ENCODE measurements at places on chromosomes 2 and 18.

DNA sequence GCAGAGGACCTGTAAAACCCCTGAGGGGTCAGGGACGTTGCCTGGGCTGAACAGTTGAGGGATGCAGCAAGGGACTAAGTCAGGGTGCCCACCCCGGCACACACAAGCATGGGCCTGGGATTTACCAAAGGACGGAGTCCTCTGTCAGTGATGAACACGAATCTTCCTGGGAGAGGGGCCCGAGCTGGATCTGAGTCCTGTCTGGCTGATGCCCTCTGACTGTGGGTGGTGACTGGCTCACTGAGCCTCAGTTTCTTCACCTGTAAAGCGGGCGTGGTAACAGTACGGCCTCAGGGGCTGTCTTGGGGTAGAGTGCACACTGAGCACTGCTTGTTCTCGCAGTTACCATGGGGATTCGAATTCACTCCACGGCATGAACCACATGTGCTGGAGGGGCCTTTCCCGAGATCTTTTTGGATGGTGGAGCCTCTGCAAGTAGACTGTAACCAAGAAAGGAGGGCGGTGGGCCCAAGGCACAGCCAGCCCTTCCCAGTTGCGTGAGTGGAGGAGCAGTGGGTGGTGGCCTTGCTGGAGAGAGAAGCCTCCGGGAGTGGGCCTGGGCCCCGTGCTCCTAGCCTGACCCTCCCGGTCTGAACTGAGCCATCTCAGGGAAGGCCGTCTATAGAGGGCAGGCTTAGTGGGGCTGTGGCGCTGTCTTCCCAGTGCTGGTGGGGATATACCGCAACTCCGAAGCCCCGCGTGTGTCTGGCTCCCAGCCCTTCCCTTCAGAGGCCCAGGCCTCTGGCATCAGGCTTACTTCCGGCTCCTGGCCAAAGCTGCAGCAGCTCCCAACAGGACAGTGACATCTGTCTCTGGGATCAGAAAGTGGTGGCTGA, 130.8 kb upstream of the HS6ST1 start:
- no peak for DNase-seq

DNA sequence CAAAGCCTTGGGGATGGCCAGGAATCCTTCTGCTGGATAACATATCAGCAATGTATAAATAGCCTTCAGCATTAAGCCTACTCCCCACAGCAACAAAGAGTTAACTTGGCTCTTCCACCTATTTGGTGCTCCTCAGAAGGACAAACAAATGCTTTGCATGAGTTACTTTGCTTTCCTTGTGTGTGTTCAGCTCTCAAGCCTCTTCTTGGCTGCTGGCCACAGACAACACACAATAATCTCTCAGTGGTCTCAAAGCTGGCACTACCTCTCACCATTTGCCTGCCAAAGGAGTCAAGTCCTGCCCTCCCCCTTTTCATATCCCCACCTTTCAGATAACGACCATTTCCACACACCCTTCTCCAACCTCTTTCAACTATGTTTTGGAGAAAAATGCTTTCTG, 17.5 kb downstream of the FTCDNL1 start:
- DNase-seq = no peak

DNA sequence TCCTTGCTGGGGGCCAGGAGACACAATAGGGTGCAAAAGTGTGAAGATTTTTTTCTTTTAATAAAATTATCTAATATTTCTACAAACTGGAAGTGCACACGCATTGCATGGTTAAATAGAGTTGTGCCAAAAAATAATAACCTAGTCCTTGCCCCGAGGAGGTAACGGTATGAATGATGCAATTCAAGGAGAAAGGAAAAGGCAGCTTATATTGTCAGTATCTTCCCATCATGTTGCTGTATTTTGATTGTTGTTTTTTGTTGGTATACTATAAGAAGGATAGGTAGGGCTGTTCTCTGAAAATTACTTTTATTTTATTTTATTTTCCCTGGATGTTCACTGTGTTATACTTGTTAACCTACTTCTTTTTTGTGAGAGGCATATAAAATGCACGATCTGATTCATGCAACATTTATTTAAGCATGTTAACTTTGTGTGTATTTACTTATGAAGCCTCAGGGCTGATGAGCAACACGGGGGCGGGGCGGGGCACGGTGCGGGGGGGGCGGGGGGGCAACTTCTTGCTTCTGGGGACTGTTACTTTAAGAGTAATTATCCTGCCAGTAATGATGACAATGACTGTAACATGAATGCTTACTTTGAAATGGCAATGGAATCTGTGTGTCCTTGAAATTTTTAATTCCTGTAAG, 118.6 kb downstream of the AQP4 start:
- no peak for DNase-seq

DNA sequence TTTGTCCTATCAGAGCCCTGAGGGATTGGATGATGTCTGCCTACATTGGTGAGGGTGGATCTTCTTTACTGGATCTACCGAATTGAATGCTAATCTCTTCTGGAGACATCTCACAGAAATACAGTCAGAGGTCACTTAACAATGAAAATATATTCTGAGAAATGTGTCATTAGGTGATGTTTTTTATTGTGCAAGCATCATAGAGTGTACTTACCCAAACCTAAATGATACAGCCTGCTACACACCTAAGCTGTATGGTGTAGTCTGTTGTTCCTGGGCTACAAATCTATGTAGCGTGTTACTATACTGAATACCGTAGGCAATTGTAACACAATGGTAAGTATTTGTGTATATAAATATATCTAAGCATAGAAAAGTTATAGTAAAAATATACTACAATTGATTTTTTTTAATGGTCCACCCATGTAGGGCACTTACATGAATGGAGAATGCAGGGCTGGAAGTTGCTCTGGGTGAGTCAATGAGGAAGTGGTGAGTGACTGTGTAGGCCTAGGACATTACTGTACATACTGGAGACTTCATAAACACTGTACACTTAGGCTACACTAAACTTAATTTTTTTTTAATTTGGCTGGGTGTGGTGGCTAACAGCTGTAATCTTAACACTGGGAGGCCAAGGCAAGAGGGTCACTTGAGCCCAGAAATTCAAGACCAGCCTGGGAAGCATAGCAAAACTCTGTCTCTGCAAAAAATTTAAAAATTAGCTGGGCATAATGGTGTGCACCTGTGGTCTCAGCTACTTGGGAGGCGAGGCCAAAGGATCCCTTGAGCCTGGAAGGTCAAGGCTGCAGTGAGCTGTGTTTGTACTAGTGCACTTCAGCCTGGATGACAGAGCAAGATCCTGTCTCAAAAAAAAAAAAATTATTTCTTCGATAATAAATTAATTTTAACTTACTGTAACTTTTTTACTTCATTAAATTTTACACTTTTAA, 226.3 kb upstream of the UBE2E3 start:
- DNase-seq = no peak

- no peak for DNase-seq
Measured at GRCh38 chr2:159013103-159013502, 44.7 kb downstream of the TANC1 start.

DNA sequence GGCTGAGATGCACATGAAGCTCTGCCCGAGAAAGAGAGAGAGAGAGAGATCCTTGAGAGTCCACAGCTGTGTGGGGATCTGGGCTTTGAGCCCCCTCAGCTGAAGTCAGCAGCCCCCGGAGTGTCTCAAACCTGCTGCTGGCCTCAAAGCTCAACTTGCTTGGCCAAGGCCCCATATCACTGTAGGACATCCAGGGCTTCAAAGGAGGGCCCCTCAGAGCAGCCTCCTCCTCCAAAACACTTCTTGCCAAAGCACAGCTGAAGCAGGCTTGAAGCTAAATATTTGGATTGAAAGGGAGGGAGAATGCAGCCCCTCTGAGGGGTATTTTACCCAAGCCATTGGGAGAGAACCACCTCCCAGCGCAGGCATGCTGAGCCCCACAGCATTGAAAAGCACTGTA, 357.6 kb downstream of the OSR1 start:
- DNase-seq = no peak

DNA sequence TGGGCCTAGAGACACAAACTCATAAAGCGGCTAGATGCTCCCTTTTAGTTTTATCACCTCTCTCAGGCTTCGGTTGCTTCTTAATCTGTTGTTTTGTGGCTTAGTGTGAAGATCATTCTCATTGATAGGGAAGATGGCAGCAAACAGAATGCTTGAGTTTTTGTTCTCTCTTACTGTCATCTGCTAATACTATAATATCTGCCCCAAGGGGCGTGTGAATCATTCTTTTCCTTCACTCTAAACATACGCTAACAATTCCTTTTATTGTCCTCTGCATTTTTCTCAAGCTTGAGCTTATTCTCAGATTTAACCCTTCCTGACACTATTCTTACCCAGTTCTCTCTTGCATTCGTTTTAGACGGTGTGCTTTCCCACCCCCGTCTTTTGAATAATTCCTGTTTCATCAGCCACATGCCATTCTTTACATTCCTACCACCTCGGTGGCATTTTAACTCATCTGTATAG, 323.9 kb upstream of the NRP2 start:
- DNase-seq = no peak

GRCh38 chr2:229539628-229540027, 174.7 kb downstream of the DNER start:
- DNase-seq = no peak

- DNase-seq = no peak
Measured at GRCh38 chr2:231714639-231715498, 6.5 kb downstream of the PTMA start.

GRCh38 chr2:189407281-189408209, 33.7 kb upstream of the WDR75 start:
- DNase-seq = no peak

DNA sequence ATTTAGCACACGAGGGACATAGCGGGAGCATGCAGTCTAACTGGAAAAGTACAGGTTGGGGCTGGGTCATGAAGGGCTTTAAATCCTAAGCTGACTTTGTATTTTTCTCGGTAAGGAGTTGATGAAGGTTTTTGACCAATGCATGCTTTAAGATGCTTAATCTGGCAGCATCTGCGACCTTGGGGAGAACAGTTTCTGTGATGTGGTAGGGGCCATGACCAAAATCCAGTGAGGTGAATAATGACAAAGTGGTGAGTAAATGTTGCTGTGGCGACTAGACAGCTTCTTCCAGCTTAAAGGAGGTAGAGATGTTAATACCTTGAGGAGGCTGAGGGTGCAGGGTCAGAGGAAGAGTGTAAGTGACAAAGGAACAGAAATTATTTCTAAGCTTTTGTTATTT, 174.6 kb upstream of the ALPP start:
- DNase-seq = no peak

DNA sequence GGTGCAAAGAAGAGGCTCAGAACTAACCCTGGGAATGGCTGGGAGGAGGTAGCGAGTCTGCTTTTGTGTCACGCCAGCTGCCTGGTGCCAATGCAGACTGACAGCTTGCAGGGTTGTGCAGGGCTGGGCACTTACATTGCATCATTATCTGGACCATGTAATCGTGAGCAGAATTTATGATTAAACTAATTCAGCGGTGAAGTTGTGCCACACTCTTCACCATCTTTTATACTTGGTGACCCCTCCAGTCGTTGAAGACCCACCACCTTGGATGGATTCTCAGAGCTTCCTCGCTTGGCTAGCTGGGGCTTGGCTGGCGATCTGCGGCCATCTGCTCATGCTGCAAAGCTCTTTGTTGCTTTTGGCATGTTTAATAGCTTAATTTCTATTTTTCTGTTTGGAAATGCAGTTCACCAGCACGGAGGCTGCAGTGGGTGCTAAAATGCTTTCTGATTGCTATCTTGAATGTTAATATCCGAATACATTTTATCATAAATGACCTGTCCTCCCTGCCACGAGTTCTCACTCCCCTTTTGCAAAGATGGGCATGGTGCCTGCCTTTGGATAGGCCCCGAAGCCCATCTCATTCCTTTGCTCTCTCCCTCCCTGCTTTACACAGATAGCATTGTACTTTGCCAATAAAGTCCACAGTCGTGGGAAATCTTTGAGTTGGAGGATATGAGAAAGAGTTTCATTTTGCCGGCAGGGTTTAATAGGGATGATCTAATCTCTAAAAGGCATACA, 188.2 kb downstream of the PRKCE start:
- DNase-seq = no peak

- no peak for DNase-seq
Measured at GRCh38 chr2:48530033-48530811, at the start of gene STON1. STON1 (plus strand) TSS chr2:48530154; CDS start chr2:48580634, 50,480 bp downstream.

GRCh38 chr2:61006486-61007105, 10.9 kb upstream of the PEX13 start:
- DNase-seq = no peak

GRCh38 chr18:62979176-62979575, 263.8 kb downstream of the PHLPP1 start:
- no peak for DNase-seq

GRCh38 chr2:200665626-200666453, 80.0 kb downstream of the AOX1 start:
- no peak for DNase-seq

- DNase-seq = peak; percentile 26
Measured at GRCh38 chr18:48445540-48445939, 36.4 kb upstream of the ZBTB7C start.

- no peak for DNase-seq
Measured at GRCh38 chr18:46939337-46939963, 22.0 kb downstream of the KATNAL2 start.

- peak; percentile 84 for DNase-seq
Measured at GRCh38 chr2:215601990-215602721, 166.3 kb upstream of the FN1 start.

GRCh38 chr2:224084266-224084892, 45.3 kb upstream of the SERPINE2 start:
- no peak for DNase-seq

DNA sequence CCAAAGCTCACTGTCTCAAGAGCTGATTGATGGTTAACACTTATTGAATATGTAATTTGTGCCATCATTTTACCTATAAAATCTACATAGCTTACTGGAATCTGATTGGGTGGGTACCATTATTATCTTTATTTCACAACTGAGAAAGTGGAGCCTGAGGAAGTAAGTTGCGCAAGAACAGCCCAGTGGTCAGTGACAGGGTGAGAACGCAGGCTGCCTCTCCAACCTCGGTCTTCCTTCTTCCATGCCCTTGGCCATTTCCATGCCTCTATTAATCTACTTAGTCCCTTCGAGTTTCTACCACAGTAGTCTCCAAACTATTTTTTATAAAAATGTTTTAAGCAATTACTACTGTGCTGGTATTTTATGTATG, 390.9 kb upstream of the VWC2L start:
- DNase-seq = no peak

DNA sequence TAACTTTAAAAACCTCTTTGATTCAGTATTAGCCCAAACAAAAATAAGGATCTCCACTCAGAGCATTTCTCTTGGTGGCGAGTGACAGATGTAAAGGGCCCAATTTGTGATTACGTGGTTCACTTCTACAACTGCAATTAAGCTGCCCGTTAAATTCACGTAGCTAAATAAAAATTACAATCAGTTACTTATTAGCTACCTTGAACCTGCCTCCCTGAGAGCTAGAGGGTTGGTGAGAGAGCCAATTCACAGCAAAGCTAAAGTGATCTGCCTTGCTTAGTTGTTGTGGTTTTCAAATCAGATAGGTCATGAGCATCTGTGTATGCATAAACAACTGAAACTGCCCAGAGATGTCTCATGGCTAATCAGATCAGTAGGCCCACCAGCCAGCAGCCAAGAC, 156.7 kb downstream of the RNF152 start:
- no peak for DNase-seq

GRCh38 chr18:7272311-7273049, 41.6 kb downstream of the LRRC30 start:
- peak; percentile 62 for DNase-seq

- no peak for DNase-seq
Measured at GRCh38 chr18:49645841-49646351, 84.0 kb downstream of the LIPG start.
